Stimulated activated CD8-positive, alpha-beta memory T cell treated with anti-CD3 and anti-CD28 coated beads, Interleukin-15, amount 100 ng/mL, for 4 hours (primary cell): ENCODE measurements at places on chromosomes 2 and 18.

DNA sequence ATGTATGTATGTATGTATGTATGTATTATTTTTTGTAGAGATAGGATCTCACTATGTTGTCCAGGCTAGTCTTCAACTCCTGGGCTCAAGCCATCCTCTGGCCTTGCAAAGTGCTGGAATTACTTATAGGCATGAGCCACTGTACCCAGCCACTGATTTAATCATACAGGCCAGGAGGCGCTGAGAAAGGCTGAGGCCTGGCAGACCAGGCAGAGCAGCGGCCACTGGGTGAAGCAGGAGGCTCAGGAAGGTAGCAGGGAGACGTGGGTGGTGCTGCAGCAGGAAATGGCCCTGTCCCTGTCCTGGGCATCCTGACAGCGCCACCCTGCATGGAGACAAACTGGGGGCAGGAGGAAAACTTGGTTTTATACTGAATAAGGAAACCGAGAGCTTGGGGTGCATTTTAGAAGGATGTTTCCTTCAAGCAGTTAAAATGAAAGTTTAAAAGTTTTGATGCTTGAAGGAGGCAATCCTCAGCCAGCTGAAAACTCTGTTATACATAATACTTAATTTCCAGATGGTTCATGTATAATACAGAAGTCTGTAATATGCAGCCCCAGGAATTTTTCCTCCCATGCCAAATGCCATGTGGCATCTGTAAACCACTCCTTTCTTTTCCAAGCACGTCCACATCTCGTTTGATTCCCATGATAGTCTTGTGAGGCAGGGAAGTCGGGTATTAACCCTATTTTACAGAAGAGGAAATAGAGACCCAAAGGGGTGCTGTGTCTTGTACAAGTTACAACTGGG is 182.4 kb downstream of the CELF4 start:
- no peak for DNase-seq

DNA sequence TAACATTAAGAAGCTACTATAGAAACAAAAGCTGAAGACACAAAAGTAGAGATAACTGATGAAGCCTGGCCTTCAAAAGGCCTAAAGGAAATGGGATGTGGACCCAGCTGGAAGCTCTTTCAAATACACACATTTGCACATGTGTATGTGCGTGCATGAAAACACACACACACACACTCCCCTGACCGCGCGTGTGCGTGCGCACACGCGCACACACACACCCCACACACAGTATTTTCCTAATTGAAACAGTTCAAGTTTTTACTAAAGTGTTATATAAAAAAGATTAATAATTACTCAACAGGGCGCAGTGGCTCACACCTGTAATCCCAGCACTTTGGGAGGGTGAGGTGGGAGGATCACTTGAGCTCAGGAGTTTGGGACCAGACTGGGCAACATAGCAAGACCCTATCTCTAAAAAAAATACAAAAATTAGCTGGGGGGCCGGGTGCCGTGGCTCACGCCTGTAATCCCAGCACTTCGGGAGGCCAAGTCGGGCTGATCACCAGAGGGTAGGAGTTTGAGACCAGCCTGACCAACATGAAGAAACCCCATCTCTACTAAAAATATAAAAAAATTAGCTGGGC is 111.5 kb downstream of the PLEKHM3 start:
- DNase-seq, result no peak

- no peak for DNase-seq
Observed at GRCh38 chr18:33603454-33603853, 25.4 kb downstream of the ASXL3 start.

GRCh38 chr2:62296832-62297623 is 101.1 kb downstream of the B3GNT2 start:
- DNase-seq, result no peak

DNA sequence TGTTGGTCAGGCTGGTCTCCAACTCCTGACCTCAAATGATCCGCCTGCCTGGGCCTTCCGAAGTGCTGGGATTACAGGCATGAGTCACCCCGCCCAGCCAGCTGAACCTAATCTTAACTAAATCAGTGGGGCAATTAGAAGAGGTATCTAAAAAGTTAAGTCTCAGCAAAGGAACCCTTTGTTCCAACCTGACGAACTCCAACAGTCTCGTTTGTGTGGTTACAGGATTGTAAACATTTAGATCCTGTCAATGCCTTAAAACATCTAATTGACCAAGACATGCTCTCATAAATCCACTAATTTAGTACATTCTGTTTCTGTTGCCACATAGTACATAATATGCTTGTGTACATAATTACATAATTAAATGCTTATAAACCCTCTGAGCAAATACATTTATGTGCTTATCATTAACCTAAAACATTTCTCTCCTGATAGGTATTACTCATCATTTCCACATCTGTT is 31.1 kb upstream of the STK39 start:
- DNase-seq, result no peak

- no peak for DNase-seq
Observed at GRCh38 chr18:74225193-74225840, 66.4 kb downstream of the CYB5A start.

- no peak for DNase-seq
Observed at GRCh38 chr2:173249661-173250641, 104.7 kb upstream of the CDCA7 start.

- DNase-seq, result no peak
Observed at GRCh38 chr2:220353897-220354296, 726.5 kb downstream of the SLC4A3 start.
